ENCODE measurements at places on chromosomes 5 and 9.

DNA sequence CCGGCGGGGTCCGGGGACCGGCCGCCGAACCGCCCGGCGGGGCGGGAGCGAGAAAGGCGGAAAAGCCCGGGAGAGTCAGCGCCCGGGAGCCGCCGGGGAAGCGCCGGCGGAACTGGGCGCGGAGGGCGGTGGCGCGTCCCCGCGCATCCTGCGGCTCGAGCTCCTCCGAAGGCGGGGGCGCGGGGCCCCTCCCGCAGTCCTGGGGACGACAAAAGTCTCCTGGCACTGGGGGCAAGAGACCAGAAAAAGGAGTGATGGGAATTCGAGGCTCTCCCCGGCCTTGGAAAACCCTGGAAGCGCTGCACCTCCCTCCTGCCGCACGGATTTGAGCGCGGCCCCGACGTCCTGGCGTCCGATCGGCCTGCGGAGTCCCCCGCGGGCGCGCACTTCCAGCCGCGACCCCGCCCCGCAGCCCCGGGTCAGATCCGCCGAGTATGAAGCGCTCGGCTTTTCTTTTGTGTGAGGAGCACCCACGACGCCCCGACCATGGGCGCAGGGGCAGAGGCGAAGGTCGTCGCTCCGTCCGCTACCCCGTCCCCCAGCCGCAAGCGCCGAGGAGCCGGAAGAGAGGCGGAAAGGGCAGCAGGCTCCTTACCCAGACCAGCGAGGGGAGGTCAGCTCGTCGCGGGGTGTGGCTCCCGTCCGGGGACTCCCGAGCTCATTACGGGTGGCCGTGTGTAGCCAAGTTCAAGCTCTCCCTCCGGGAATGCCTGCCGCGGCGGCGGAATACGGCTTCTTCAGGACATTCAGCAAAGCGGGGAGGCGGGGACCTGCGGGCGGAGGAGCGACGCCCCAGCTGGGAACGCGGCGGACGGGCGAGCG, at the start of gene EPB41L4A:
Gene EPB41L4A (minus strand): TSS at position 114 of the 822 bp plus-strand sequence. CDS start 238 bp downstream, outside the sequence.
- DNase-seq, result no peak

DNA sequence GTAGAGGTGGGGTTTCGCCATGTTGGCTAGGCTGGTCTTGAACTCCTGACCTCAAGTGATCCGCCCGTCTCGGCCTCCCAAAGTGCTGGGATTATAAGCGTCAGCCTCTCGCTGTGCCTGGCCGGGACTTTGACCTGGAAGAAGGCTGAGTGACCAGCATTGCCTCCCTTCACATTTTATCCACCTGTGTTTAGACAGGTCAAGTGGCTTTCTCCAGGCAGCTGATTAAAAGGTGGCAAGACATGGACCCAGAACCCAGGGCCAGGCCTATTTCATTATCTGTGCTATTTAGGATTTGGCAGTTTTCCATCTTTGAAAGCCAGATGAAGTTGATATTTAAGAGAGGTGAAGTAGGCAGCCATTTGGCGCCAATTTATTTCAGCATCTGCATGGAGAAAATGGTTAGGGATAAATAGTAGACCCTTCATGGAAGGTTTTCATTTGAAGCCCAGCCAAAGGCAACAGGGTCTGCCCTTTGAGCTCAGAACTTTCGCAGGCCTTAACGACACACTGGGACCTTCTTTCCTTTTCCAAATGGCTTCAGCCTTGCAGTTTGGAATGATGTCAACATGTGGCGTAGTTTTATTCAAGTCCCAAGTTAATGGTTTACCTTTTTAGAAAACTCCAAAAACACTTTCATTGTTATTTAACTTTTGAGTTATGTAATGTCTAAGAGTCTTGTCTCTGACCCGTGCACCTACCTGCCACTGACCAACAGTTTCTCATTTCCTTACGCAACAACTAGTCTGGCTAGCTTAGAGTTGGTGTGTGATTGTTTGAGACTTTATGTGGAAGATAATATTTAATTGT, 8.4 kb downstream of the DAPK1 start:
- DNase-seq, result no peak

DNA sequence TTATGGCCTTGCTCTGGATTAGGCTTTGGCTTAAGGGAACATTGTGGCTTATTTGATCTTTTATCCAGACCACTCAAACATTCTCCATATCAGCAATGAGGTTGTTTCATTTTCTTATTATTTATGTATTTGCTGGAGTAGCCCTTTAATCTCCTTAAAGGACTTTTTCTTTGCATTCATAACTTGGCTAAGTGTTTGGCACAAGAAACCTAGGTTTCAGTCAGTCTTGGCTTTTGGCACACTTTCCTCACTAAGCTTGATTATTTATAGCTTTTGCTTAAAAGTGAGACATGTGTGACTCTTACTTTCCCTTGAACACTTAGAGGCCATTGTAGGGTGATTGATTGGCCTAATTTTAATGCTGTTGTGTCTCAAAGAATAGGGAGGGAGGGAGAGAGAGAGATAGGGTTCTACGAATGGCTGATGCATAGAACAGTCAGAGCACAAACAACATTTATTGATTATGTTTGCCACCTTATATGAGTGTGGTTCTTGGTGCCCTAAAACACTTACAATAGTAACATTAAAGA, 2265.3 kb upstream of the C9orf72 start:
- DNase-seq, result no peak

GRCh38 chr5:79642210-79642609, 30.0 kb downstream of the TENT2 start:
- no peak for DNase-seq

- no peak for DNase-seq
Measured at GRCh38 chr5:132830436-132831094, at the start of gene SHROOM1. TSS of gene SHROOM1 (minus strand) at chr5:132830647. CDS start at chr5:132826140, 4,507 bp downstream.

- no peak for DNase-seq
Measured at GRCh38 chr9:130450344-130451003, 5.7 kb downstream of the ASS1 start.

DNA sequence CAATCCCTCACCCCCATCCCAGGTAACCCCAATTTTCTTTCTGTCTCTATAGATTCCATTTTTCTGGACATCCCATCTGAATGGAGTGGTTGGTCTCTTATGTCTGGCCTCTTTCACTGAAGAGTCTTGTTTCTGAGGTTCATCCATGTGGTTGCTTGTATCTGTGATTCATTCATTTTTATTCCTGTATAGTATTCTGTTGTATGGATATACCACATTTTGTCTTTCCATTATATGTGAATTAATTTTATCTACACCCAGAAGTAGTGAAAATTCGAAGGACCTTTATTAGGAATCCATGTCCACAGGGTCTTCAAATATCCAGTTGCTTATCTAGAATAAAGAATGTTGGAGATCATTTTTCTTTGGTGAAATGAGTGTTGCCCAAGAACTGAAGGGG, 207.6 kb upstream of the MSX2 start:
- DNase-seq, result no peak

GRCh38 chr5:153974131-153974812, 64.4 kb downstream of the FAM114A2 start:
- no peak for DNase-seq

DNA sequence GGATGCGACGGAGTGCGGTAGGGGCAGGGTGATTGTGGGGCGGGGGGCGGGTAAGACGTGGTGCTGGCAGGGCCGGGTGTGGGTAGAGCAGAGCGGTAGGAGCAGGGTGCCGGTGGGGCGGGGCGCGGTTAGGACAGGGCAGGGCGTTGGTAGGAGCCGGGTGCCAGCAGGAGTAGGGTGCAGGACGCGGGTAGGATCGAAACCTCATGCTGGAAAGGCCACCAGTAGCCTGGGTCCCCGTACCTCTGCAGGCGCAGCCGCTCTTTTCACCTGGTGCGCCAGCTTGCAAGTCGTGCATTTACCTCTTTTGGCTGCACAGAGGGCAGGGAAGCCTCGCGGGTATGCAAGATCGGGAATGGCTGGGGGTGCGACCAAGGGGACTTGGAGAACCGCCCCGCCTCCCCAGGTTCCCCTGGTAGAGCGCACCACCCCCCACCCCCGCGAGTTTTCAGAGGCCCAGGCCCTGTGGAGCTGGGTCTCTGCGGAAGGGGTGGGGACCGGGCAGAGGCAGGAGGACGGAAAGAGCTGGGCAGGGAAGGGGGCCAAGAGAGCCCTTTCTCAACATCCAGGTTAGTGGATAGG, 104.8 kb upstream of the SIMC1 start:
- no peak for DNase-seq

DNA sequence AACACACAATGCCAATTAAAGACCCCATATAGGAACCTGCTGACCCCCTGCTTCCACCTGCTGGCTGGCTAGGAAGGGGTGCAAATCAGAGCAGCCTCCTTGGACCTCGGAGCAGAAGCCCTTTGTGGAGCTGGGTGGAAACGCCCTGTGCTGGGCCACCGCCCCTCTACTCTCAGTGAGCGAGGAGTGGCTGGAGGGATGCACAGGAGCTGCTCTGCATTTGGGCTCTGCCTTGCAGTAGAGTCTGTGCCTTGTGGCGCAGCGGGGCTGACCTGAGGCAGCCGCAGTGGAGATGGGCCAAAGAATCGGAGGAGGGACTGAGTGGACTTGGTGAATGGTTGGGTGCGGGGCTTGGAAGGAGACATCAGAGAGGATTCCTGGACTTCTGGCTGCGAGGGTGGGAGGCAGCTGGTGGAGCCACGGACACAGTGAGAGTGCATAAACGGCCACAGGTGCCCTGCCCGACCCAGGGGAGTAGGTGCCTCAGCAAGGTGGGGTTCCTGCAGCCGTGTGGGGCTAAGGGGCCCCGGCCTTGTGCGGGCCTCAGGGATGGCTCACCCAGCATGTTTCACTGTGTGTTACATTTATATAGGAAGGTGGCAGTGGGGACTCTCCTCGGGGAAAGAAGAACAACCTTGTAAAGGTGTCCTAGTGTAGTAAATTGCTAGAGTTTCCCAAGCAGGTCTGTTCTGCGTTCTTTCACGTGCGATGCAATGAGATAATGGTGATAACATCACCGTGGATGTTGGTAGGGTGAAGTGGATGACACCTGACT, 14.1 kb upstream of the IRX4 start:
- no peak for DNase-seq

DNA sequence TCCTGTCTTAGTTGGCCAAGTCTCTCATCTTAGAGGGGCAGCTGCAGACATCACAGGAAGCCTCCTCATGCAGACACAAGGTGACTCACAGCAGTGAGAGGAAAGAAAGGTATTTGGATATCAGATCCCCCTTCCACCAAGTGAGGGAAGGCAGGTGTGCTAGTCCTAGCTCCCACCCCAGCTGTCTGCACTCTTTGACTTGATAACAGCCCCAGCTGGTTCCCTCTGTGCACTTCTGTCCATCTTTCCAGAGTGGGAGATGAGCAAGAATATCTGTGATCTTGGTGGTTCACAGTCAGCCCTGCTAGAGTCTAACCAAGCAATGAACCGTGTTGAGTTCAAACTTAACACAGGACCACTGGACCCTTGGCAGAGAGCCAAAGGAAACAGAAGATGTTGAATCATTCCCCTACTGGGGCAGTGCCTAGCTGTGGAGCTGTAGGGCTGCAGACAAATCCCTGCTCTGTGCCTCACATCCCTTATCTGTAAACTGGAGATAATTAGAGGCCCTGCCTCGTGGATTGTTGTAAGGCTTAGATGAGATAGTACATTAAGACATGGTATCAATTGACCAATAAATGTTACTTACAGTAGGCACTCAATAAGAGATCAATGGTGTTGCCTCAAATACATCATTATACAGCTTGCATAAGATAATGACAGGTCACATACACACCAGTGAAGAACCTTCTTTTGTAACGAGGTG, 39.1 kb downstream of the SH3RF2 start:
- DNase-seq, result no peak

- no peak for DNase-seq
Measured at GRCh38 chr9:116686135-116686534, 970 bp upstream of the TRIM32 start.

- no peak for DNase-seq
Measured at GRCh38 chr9:119611565-119611964, 242.3 kb upstream of the BRINP1 start.

GRCh38 chr5:15383469-15383868, 116.5 kb upstream of the FBXL7 start:
- DNase-seq, result no peak

DNA sequence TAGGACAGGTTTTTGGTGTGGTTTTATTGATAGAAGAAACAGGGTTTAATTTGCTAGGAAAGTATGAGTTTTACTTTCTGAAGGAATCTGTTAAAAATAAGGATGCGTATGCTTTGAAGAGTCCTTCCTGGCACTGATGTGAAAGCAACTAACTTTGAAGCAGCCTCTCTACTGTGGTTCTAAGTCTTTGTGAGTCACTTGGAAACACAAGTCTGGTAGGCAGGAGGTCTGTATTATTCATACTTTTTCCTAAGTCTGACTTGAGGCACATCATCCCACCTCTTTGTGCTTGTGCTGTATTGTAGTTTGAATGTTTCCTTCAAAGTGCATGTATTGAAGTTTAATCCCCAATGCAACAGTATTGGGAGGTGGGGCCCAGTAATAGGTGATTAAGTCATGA, 129.0 kb downstream of the TAF11L14 start:
- DNase-seq, result no peak

DNA sequence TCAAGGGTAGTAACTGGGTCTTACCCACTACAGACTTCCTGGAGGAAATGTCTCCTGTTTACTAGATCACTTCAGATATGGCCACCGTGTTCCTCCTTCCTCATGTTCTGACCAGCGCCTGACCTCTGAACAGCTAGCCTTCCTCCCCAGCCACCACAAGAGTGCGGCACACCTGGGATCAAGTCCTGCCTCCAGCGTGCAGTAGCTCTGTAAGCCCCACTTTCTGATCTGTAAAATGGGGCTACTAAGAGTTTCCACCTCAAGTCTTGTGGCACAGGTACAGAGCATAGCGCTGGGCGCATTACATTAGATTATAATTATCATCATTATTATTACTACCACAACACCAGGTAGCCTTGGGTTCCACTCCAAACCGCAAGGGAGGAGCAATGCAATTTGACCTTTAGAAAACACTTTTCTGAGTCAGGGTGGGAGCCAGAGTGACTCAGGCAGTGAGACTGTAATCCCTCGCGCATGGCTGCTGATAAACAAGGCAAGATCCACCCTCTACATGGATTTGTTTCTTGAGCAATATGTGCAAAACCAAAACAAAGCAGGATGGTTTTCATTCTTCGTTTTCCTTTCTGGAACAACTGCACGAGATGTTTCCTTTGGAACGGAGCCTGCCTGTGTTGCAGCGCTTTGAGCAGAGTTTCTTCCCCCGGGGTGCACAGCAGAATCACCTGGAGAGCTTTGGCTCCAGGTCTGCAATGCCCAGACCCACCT, 65.0 kb upstream of the ANGPTL2 start:
- DNase-seq, result no peak

DNA sequence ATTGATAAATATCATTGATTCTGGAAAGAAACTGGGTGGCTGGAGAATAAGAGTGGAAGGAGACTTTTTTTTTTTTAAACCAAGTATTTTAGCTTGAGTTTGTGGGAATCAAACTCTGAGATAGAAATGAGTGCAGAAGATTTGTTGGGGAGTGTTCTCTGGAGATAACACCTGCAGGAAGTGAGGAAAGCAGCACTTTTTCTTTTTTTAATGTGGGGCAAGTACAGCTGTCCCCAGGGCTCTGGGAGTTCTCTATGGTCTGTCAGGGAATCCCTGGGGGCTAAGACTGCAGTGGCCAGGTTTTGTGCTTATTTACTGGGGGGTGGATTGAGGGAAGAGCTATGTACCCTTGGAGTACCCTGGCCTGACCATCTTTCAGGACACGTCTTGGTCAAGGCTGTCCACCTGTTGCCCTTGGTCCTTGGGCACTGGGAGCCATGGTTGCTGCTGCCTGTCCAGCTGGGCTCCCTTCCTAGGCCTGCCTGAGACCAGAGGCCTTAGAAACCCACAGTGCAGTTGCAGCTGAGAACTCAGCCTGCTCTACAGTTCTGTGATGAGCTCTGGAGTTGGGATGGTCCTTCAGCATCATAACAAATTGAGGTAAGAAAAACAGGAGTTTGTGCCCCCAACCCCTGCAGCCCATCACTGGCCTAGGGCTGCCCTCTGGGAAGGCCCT, 85.8 kb downstream of the PHAX start:
- no peak for DNase-seq

GRCh38 chr9:112379177-112380101, 469 bp upstream of the HSDL2 start:
- peak; percentile 91 for DNase-seq

- no peak for DNase-seq
Measured at GRCh38 chr9:125258160-125258785, 3.4 kb upstream of the GAPVD1 start.
